Hematopoietic multipotent progenitor cell treated with erythropoietin and hydrocortisone succinate and interleukin-3 and kit ligand, for 6 days (in vitro differentiated cells): ENCODE measurements at places on chromosomes 5 and 9.

- no peak for DNase-seq
Observed at GRCh38 chr9:91664663-91665062, 241.0 kb upstream of the NFIL3 start.

DNA sequence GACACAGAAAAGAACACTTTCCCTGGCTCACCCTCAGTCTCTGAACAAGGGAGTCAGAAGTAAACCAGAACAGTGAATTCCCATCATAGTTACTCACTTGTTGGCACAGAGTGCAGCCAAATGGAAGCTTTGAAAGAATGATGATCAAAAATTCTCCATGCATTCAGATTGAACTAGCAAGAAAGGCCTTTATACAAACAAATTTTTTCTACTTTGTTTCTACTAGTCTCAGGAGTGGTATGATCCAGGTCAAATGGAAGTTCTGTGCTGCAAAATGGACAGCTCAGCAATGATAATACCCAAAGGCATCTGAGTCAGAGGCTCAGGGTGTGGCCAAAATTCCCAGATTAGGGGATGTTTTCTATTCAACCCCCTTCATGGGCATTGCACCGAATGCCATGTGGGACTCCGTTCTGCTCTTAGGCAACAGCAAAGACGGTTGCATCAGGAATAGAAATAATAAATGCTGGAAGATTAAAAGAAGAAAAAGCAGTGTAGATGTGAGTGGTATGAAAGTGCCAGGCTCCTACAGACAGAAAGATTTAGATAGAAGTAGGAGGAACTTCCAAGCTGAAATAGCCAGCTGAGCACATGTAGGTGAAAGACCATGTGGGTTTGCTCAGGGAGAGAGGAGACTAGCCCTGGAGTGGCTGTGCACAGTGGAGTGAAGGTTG is 24.0 kb upstream of the ASPN start:
- DNase-seq = no peak

DNA sequence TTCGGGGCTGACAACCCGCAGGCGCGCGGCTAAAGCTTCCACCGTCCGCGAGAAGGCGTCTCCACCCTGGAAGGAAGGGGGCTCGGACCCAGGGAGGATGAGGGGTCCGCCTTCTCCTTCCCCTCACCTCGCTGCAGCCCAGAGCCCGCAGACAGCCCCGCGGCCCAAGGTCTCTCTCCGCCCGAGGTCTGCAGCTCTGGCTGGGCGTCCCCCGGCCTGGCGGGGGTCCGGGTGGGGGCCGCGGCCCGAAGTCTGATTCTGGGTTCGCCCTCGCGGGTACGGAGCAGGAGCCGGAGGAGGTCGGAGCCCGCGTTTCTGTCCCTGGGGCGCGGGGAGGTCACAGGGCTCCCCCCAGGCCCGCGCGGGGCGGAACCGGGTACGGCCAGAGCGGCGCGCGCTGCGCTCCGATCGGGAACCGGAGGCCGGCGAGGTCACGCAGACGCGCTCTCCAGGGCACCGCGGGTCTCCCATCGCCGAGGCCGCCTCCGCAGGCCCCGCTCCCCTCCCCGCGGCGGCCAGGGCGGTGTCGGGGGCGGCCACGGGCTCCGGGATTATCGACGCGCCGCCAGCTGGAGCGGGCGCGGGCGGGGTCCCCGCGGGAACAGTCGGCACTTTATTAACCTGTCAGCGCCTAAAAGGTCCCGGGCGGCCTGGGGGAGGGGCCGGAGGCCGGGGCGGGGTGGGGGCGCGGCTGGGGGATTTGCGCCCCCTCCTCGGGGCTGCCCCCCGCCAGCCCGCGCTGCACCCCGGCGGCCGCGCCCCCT is 11.6 kb downstream of the LHX3 start:
- peak; percentile 48 for DNase-seq

GRCh38 chr9:74577956-74578355 is 80.8 kb downstream of the RORB start:
- DNase-seq = peak; percentile 2

DNA sequence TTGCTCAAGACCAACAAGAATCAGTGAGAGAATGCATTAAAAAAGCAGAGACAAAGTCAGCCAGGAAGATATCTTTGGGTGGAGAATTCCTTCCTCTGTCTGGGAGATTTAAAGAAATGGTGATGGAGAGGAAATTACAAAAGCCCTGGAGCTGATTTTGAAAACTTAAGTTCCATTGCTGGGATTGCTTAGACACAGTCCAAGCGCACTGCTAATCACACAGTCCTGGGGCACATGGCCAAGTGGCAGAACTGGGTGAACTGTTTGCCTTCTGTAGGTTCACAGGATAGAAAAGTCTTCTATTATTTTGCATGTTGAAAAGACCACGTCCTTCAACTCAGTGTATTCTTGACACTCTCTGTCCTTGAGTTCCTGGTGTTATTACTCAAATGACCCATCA is 284.9 kb upstream of the FBXL7 start:
- no peak for DNase-seq

DNA sequence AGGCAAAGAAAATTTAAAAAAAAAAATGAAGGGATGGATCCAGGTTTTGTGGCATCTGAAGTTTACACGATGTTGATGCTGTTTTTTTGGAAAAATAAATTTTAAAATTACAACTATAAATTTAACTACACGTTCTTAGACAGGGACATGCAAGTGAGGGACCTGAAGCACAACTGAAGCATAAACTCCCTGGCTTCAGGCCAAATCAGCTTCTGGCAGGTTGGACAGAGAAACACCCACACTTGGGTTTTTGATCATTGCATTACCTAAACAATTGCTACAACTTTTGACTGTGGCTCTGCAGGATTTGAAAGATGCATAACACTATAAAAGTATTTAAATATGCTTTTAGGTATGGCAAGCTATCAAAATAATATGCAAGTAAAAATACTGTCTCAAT is 1318.3 kb upstream of the DMAC1 start:
- DNase-seq = no peak

DNA sequence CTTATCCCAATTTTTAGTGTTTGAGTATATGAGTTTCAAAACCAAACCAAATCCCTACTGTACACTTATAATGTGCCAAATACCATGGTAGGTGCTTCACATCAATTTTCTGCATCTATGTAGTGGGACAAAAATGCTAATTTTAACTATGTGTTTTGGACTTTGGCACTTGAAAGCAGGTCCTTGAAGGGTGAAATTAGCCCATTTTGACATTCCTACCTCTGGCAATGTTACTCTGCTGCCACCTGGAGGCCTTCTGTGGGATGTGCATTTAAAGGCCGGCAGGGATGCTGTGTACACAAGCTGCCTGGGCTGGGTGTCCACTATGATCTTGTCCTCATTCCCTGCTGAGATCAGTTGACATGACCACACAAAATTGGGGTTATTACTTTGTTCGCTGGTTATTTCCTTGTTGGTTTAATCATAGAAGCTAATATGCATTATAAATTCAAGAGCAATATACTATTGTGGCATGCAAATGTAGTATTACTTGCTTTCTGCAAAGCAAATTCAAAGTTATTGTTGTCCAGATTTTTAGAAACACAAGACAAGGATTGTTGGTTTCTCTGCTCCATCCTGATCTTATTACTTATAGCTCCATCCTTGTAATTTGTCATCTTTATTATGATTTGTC is 166.8 kb downstream of the ARHGEF28 start:
- peak; percentile 80 for DNase-seq

GRCh38 chr5:93336330-93337110 is 244.5 kb downstream of the NR2F1-AS1 start:
- no peak for DNase-seq

GRCh38 chr9:14478175-14479162 is 164.5 kb upstream of the NFIB start:
- no peak for DNase-seq

- DNase-seq = no peak
Observed at GRCh38 chr9:17229945-17230560, 95.2 kb downstream of the CNTLN start.

- no peak for DNase-seq
Observed at GRCh38 chr5:125874717-125875116, 548.5 kb upstream of the GRAMD2B start.

DNA sequence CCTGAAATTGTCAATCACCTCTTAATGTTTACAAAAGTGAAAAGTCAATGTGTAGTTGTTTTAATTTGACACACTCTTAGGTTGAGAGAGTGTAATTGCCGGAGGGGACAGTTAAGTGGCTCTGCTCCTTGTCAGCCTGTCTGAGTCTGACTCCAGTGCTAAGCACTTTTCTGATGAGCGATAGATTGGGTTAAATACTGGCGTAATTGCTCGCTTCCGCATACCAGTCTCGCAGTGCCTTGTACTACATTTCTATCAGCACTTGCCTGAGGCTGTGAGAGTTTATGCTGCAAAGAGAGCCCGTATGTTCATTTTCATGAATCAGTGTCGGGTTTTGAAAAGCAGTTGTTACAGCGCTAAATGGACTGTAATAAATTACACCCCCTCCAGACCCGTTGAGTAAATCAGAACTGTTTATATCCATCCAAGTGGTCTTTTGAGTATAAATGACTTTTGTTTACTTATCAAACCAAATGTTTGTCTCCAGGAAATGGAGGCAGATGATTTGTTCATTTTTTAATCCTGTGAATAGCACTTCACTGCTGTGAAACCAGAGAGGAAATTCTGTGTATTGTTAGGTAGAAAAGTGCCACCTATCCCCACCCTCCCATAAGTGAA is 41.0 kb upstream of the DMRT3 start:
- no peak for DNase-seq

DNA sequence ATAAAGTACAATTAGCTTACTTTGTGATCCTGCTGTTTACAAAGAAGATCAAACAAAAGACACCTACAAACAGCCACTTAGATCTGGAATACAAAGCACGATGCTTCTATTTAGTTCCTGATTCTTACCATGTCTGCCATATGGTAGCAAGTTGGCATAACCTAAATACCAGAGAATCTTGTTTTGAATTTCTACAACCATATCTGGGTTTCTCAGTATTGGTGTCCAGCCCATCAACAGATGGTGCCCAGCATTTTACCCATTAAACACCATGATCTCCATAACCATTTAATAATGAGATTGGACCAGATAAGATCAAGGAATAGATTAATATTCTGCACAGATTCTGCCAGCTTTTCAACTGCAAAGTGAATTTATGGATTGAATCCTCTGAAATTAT is 29.8 kb downstream of the SLC24A2 start:
- no peak for DNase-seq

DNA sequence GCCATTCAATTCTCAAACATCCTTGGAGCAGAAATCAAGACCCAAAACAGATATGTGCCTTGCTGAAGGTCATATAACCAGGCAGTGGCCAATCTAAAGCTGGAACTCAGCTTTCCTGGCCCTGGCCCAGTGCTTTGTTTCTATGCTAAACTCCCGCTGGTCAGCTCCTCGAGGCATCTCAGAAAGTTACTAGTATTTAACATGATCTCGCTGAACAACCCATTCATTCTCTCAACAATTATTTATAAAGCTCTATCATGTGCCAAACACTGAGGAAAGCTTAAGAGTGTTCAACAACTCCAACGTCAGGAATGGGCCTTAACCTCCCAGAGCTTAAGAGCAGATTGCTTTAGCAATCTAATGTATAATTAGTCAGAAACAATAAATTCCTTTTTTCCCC is 54.0 kb downstream of the FOXD1 start:
- no peak for DNase-seq

- DNase-seq = no peak
Observed at GRCh38 chr9:127568618-127568970, 43.5 kb upstream of the STXBP1 start.

DNA sequence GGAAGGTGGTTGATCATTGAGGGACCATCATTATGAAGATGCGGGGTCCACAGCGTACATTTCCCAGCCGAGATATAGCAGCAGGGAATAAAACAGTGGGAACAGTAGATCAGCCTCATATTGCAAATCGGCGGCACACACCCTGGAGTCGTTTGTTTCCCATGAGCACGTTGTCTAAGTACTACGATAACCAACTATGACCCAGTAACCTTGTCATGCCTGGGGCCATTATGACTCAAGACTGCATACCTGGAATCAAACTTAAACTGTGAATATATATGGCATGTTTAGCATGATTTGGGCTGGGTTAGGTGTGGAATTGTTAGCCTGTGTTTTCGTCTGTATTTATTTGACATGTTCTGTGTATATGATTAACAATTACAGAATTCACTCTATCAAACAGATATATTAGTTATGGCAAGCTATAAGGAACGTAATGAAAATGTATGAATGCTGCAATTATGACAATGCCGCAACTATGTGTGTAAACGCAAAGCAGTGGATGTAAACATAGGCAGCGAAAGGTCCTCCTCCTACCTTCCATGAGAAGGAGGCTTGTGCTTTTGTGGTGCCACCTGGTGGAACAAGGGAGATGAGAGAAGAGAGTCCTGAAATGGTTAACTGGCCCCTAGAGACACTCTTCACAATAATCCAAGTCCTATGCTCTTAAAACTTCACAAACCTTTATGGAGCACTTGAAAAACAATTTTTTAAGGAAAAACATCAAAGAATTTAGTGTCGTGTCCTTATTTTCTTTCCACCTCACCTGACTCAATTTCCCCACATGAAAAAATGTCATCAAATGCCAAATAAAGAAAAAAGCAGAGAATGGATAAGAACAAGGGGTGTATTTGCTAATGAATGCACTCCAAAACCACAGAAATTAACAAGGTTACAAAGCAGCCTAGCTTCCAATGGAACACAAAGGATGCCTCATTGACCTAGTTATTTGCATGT is 47.1 kb downstream of the SEMA5A start:
- peak; percentile 33 for DNase-seq

- no peak for DNase-seq
Observed at GRCh38 chr9:122866079-122866478, 37.7 kb upstream of the PDCL start.

DNA sequence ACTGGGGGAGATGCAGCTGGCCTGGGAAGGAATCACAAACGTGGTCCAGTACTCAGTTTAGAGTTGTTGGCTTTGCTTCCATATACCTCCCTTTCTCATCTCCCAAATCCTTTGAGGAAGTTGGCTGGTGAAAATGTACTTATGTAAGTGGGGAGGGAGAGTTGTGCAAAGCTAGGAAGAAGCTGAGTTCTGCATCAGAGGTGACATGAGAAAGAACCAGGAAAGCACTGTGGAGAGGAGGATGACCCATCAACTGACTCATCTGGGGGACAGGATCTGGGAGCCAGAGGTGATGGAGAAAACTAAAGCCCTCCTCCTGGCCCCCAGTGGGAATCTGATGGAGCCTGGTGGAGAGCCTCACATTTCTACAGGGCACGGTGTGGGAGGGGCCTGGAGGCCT is 16.2 kb downstream of the KCNMB1 start:
- no peak for DNase-seq

GRCh38 chr9:19460243-19460642 is 51.4 kb downstream of the ACER2 start:
- no peak for DNase-seq

DNA sequence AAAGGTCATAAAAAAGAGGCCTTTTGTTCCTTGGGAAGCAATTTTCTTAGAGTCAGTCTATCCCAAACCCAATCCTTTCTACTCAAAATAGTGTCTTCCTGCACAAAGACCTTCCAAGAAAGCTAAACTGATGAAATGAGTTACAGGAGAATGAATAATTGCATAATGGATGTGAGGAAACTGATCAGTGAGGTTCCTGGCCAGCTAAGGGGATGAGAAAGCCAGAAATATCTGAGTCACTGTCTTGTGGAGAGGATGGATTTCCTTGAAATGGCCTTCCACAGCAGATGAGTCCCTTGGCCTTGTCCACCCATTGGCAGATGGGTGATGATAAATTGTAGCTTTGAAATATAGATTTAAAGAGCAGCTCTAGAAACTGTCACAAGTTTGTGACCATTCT is 756.1 kb downstream of the DNAH5 start:
- no peak for DNase-seq
